GM18507 (cell line): ENCODE measurements at places on chromosomes 4 and X.

DNA sequence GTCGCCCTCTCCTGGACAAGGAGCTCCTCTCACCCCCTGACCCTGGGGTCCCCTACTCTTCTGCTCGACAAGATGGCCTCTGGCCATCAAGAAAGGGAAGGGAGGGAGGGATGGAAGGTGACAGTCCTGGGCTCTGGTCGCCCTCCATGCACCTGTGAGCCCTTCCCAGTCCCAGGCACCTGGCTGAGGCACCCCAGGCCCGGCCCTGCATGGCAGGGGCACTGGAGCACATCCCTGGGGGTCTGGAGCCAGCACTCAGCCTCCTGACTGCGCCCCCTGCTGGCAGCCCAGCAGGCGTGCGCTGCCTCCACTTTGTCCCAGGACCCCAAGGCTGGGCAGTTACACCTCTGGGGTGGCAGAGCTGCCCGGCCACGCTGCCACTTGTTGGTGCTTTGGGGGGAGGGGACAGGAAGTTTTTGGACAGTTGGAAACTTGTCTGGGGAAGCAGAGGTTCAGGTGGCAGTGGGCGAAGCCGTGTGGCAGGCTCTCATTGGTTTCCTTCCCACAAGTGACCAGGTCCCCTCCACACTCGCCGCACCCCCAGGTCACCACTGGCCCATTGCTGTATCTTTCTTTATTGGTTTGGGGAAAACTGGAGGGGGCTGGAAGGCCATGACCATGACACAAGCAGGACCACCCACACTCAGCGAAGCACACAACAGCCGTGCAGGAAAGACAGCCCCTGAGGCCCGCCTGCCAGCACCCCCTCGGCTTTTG, 4.3 kb downstream of the PNCK start:
- DNase-seq, result peak; percentile 26

DNA sequence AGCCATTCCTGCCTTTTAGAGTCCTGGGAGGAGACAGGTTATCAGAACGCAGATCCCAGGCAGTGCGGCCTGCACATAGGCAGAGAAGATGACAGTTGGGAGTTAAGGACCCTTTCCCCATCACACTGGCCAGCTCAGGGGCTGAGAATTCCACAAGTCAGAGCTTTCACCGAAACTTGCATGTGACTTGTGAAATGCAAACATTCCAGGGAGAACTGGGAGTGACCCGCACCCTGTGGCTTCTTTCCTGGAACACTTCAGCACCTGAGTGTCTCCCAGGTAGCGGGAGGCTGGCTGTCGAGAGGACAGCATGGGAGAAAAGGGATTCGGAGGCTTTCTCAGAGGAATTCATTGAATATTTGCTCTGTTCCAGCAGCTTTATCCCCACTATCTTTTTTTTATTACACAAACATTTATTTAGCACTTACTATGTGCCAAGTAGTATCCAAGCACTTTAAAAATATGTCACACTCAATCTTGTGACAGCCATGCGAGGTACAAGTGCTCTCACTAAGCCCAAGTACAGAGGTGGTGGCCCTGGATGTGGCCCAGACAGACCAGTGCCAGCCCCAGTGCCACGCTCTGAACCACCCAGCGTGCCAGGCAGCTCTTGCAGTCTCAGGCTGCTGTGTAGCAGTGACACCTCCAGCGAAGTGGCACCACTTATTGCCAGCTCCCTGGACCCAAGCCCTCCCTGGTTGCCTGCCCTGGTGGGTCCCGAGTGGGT, 100.5 kb downstream of the PHKA2 start:
- DNase-seq, result no peak

DNA sequence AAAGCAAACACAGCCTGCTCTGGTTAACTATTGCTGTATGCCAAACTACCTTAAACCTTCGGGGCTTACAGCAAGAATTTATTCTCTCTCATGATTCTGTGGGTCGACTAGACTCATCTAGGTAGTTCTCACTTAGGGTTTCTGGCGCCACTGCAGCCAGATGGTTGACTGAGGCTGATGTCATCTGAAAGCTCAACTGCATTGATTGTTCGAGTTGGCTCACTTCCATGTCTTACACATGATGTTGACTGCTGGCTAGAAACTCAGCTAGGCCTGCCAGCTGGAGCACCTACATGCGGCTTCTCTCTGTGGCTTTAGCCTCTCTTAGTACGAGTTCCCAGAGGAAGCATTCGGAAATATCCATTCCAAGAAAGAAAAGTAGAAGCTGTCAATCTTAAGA, 103.2 kb downstream of the SRPX start:
- no peak for DNase-seq

DNA sequence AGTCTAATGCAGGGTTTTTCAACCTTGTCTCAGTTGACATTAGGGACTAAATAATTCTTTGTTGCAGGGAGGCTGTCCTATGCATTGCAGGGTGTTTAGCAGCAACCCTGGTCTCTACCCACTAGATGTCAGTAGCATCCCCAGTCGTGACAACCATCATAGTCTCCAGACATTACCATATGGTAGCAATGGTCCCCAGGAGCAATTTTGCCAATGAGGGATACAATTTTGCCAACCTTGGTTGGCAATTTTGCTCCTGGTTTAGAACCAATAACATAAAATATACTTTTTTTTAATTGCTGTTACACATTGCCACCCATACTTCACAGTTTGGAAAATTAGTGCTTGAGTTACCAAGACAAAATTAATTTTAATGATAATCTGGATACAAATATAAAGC, 6.0 kb downstream of the EREG start:
- no peak for DNase-seq

DNA sequence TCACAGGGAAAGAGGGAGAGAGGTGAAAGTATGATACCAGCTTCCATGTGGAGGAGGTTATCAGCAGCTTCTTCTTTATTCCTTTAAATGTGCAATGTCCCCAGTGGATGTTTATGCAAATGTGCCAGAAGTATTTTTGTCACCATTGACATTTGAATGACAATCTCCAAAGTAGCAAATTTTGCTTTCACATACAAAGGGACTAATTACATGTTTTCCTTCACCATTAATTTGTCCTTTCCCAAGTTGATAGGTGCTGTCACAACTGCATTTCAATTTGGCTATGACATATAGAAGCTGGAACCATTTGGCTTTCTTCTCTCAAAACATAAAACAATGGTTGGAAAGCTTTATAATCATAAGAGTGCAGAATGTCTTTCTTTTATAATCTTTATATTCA, 469.0 kb upstream of the NWD2 start:
- DNase-seq, result no peak

GRCh38 chrX:1012678-1013300, 199.7 kb downstream of the CRLF2 start:
- no peak for DNase-seq

- DNase-seq, result no peak
Measured at GRCh38 chrX:68989865-68990606, 161.2 kb downstream of the EFNB1 start.

- no peak for DNase-seq
Measured at GRCh38 chr4:30720661-30721184, 554 bp downstream of the PCDH7 start.

DNA sequence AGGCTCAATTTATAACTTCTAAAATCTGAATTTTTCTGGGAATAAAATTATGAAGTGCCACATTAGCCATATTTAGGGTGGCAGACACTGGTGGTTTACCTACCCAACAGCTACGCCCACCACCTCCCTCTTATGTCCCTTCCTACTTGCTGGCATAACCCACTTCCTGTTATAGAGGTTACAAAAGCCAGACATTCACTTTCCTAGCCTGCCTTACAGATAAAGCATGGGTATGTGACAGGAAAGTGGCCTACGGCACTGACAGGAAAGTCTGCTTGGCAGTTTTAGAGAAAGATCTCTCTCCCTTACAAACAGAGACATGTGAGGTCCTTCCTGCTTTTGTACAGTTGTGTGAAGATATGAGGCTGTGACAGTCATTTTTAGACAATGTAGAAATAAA, 12.4 kb downstream of the DDX53 start:
- no peak for DNase-seq

DNA sequence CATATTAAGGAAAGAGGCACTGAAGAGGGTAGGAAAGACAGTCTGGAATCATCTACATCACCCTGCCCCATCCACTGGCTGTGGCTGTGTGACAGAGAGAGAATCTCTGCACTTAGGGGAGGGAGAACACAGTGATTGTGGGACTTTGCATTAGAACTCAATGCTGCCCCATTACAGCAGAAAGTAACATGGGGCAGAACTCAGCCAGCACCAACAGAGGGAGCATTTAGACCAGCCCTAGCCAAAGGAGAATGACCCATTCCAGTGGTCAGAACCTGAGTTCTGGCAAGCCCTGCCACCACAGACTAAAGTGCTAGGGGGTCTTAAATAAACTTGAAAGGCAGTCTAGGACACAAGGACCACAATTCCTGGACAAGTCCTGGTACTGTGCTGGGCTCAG, 37.9 kb downstream of the ZNF330 start:
- DNase-seq, result no peak

GRCh38 chr4:122700178-122700725, 32.3 kb upstream of the BBS12 start:
- no peak for DNase-seq

DNA sequence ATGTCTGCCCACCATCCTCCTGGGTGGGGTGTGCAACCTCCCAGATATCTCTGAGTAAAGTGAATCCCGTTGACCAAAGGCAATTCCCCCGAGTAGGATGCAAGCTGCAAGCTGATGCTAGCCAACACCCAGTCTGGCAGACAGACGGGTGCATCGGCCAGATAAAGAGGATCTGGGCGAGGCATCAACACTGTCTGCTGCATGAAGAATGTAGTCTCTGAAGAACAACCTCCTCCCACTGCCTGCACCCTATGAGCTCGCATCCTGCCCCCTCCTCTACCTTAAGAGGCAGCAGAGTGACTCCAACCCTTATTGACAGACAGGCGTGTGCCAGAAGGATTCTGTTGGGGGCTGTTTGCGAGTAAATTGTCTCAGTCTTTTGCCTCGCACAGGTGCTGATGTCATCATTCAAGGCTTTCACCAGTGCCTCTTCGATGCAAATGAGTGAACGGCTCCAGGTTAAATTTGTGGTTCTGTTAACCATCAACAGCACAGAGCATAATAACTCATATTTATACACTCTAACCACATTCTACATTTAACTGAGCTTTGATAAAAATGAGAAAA, 546.9 kb downstream of the BCOR start:
- no peak for DNase-seq

DNA sequence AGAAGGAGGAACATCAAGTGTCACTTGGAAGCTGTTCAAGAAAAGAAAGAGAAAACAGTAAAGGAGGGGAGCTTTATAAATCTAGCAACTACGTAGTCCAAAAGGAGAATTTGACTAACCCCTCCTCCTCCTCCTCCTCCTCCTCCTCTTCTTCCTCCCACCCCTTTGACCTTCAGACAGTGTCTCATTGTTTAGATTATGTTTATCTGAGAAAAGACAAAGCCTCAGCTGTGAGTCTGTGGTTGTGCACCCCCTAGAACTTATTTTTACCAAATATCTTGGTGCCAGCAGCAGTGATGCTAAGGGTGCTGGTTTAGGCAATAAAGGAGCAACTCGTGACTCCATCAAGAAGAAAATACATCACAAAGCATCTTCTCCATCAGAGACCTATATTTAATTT, 68.9 kb upstream of the BMP2K start:
- DNase-seq, result no peak

DNA sequence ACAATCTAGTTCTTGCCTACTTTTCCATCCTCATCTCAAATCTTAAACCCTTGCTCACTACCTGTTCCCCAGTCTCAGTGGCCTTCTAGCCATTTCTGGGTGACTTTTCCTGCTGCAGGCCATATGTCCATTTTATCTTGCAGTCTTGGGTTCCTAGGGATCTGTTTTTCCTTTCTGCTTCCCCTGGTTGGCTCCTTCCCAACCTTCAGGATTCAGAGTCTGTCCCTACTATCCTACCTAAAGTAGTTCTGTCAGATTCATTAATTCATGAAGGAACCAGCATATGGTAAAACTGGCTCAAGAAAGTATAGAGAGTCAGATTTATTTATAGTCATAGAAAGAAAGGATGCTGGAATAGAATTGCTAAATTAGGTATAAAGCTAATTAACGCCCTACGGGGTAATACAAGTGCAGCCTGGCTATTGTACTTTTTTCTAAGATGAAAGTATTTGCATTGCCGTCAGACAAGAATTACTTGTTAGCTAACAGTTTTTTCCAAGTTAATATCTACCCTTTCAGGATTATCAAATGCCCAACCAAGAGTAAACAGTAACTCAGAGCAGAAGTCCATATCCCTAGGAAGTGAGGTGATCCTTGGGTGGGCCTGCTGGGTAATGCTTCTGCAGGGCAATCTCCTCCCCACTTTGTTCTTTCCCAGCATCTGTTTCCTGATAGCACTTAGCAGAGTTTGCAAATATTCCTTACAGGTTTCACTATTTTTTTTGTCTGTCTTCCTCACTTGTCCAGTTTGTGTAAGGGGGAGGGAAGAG, 63.6 kb downstream of the REPS2 start:
- DNase-seq, result no peak

DNA sequence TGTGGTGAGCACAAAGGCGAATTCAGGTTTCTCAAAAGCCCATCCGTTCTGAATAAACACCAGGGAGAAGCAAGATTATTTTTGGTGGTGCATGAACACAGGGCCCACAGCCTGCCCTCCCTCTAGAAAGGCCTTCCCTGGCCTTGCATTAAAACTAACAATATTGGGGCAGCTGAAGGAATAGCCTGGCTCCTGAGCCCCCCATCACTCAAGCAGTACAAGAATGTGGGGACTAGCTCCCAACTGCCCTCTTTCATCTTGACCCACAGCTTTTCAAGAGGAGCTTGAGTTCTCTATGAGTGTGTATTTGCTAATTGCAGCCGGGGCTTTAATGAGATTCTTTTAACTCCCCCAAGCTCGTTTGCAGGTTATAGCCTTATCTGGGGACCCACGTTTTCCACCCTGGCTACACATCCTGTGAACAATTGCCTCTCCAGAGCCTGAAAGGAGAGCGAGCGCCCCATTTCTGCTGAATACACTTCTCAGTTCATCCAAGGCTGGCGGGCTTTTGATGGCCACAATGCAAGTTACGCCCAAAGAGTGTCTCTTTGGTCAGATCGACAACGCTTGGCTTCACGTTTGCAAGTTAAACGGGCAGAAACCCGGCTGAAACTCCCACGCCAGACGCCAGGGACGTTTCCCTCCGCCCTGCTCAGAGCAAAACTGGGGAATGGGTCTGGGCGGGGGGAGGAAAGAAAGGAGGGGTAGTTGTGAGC, 4.7 kb upstream of the GSX2 start:
- no peak for DNase-seq

DNA sequence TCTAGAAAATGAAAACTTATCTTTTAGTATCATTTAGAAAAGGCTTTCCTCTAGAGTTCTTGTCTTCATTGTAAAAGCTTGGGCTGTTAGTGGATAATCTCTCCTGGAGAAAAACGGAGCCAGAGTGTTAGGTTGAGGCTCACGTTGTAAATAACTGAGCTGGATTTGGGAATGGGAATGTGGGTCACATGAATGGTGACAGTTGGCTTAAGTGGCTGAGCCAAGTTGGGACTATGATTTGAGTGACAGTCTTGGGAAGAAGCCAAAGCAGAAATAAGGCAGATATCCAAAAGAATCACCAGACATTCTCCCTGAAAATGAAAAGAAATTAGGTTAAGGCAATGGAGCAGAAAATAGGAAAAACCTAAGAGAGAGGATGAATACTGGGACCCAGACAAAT, 33.6 kb upstream of the PDGFC start:
- DNase-seq, result no peak
